Ecto neural progenitor cell (in vitro differentiated cells): ENCODE measurements at places on chromosomes 3 and 15.

GRCh38 chr15:83065431-83065830 lies 1.6 kb downstream of the BTBD1 start:
- no peak for DNase-seq

GRCh38 chr3:161345023-161345422 lies 26.3 kb downstream of the SPTSSB start:
- DNase-seq = no peak

GRCh38 chr15:67018441-67018840 lies 47.0 kb upstream of the SMAD3 start:
- DNase-seq = no peak

GRCh38 chr3:46843508-46843907 lies 19.7 kb downstream of the MYL3 start:
- DNase-seq = peak; percentile 11

GRCh38 chr3:140829796-140830195 lies 111.8 kb upstream of the SLC25A36 start:
- DNase-seq = no peak

- peak; percentile 62 for DNase-seq
Observed at GRCh38 chr3:24829629-24830229, 335.1 kb upstream of the THRB start.

DNA sequence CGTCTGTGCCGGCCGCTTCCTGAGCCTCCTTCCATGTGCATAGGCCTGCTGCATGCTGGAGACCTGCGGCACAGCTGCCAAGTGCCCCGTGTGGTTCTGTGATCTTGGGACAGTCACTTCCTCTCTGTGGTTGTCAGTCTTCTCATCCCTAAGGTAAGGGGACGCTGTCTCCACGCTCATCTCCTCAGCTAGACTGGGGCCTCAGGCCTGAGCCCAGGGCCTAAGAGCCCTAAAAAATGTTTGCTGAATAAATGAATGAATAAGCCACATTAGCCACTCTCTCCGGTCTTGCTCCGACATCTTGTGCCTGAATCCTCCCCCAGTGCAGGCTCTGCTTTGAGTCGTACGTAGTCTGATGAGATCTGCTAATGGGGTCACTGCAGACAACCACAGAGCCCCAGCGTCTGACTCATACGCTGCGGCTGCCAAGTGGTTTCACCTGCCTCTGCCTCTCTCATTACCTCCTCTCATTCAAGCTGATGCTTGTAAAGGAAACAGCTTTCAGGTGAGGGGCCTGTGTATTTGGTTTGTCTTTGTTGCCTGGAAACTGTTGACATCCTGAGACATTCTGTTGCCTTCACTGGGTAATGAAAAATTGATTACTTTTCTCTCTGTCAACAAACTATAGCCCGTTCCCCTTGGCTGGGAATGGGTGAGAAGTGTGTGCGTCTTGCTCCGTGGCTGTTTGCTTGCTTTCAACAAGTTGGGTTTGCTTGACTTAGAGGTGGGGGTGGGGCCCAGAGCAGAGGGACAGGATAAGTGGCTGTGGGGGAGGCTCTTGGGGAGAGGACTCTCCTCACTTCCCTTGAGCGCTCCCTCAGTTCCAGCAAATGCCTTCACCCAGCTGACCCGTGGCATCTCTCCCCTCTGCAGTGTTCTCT lies 15.9 kb downstream of the RPLP1 start:
- peak; percentile 43 for DNase-seq

- DNase-seq = no peak
Observed at GRCh38 chr3:144018776-144019175, 47.2 kb downstream of the DIPK2A start.

DNA sequence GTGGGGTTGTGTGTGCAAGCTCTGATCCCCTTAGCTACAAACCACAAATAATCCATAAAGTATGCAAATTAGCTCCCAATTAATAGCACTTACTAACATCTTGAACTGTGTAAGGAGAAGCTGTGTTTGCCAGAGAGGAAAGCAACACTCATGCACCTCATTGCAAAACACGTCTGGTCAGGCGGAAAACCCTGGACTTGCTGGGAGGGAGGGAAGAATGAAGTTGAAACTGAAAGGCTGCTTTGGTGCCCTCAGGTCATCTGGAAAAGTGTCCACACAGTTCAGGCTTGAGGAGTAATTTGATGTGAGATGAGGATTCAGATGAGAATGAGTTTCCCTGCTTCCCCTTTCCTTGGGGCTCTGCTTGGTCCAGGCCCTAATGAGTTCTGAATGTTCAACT lies 185.5 kb upstream of the ANKRD28 start:
- DNase-seq = no peak

DNA sequence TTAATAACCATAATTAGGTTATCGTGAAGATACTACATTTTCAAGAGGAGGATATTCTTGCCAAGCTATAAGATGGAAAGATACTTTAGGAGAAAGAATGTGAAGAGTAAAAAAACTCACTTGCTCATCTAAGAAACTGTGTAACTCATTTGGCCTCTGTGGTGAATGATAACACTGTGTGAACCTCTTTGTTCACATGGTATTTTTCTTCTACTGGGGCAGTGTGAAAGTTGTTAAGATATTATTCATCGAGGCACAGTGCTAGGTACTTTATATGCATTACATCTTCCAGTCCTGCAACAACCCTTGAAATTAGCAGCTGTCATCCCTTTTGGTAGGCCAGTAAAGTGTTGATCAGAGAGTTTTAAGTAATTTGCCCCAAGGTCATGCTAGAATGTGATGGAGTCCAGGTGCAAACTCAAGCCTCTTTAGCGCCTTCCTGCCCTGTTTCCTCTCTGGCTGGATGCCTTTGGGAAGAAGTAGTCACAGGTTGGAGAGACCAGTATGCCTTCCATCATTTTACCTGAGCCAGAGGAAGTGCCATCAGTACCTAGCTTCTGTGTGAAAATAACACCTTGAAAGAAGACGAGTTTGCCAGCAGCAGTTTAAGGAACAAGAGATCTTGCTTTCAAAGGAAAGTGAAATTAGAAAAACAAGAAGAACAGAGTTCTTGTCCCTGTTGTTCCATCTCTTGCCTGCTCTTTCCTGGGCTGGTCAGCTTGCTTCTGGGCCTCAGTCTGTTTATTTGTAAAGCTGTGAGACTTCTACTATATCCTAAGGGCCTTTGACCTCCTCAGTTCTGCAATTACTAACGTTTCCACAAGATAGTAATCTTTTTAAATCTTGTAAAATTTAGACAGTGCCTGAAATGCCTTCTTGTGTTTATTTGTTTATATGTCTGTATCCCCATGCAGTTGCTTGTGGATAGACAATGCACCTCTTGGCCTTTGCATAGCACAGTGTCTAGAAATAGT lies 179.3 kb downstream of the FNDC3B start:
- DNase-seq = no peak

DNA sequence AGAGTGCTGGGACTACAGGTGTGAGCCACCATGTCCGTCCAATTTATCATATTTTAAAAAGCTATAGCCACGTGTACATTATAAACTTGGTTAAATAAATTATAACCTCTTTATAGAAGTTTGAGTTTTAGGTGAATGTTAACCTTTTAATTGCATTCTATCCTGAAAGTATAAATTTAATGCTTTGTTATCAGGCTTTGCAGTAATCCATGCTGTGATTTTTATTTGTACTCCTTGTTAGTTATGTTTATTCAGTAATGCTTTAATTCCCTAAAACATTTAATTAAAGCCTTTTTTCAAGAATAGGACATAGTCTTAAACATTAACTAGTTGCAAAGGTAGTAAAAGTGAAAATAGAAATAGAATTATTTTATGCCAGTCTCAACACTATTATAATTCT lies 11.7 kb downstream of the ARL13B start:
- DNase-seq = no peak

DNA sequence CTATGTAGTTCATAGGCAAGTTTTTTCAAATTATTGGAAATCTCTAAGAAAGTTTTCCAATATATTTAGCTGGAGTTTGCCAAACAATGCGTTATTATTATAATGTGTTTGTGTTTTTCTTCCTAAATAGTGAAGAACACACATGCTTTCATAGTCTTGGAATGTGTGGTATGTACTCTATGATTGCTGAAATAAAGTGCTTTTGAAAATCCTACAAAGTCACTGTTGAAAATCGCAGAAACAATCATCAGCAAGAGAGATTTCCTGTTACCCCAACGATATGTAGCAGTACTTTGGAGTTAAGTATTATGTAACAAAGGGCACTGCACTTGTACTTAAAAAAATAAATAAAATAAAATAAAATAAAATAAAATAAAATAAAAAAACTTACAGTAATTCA lies 796.2 kb downstream of the NAALADL2 start:
- no peak for DNase-seq

- DNase-seq = no peak
Observed at GRCh38 chr15:56036546-56037067, 43.2 kb upstream of the NEDD4 start.

DNA sequence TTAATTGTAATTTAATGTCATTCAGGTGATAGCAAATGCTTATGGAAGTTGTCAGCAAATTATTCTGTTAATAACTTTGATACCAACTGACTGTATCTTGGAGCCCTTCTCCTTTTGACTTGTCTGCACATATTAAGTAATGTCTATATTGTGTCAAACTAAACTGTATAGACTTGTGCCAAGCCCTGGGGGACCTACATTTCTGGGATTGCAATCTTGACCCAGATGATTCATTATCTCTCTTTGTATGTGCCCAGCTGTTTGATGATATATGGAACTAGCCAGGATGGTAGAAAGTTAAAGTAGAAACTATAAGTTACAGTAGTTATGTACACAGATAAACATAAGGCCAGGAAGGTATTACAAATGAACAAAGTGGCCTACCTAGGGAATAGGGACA lies 402.8 kb upstream of the RARB start:
- no peak for DNase-seq
